ENCODE measurements at places on chromosomes 11 and 22.

DNA sequence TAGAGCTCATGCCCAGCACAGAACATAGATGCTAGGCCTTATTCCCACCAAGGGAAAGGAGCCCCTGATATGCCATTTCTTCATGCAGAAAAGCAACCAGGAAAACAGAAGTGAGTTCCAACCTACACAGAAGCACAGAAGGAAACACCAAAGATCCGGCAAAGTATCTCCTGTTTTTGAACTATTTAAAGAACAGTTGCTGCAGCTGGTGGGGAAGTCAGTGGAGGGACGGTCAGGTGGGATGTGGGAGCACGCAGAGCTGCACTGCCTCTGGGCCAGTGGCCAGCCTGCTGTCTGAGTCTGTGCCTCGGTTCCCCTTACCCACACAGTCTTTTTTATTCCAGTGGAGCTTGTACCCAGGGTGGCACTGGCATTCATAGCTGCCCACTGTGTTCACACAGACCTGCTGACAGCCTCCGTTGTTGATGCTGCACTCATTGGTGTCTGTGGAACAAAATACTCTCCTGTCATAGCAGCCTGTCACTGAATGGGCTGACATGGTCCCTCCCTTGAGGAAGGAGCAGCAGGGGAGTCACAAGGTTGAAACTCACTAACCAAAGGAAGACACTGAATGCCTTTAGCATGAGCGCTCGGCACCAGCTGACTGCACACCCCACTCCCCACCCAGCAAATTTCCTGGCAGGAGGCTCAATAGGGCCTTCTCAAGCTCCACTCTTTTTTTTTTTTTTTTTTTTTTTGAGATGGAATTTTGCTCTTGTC, 37.9 kb downstream of the SCUBE2 start:
- DNase-seq = peak; percentile 20

DNA sequence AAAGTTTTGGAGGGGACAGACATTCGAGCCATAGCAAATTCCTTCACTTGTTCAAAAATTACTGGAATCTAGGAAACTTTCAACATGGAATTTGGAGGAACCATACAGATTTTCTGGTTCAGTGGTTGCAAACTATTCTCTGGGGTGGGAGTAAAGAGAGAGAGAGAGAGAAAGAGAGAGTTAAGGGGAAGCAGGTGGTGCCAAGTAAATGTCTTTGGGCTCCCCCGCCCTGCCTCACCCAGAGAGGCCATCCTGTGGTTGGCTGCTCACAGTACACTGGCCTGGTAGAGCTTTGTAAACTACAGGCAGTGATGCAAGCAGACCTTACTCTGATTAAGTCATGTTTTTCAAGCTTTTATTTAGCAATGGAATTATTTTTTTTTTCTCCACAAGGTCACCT, 82.6 kb downstream of the ADAMTS15 start:
- DNase-seq = no peak

DNA sequence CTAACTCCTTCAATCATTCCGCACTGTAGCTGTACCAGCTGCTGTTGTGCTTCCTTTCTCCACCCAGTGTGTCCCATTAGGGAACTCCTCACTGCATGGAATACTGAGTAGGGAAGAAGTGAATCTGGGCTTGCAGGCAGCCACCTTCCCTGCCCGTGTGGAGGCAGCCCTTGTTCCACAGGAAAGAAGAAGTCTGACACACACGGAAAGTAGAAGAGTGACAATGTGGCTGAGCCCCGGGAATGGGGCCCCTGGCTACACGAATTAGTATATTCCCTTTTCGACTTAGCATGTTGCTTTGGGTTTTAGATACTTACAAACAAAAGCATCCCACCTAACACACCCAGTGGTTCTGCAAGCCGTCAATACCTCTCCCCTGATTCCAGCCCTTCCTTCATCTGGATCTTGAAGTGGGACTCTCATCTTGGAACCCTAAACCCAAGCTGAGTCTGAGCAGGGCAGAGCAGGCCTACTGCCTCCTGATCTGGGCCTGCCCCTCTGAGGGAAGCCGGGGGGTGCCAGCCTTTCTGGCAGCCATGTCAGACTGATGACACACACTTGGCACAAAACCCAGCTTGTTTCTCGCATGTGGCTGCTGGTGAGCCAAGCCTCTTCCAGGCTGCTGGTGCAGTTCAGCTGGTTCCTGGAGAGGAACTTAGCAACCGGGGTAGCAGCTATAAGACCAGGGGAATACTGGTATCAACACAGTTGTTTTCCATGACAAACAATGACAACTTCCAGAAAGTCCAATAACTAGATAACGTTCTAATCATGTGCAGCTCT, 71.6 kb downstream of the C11orf58 start:
- DNase-seq = peak; percentile 44

GRCh38 chr22:50015451-50016307, 3.1 kb upstream of the IL17REL start:
- DNase-seq = no peak

GRCh38 chr11:62012832-62013461, 45.5 kb upstream of the FTH1 start:
- DNase-seq = no peak
